ENCODE measurements at places on chromosomes 1 and 21.

DNA sequence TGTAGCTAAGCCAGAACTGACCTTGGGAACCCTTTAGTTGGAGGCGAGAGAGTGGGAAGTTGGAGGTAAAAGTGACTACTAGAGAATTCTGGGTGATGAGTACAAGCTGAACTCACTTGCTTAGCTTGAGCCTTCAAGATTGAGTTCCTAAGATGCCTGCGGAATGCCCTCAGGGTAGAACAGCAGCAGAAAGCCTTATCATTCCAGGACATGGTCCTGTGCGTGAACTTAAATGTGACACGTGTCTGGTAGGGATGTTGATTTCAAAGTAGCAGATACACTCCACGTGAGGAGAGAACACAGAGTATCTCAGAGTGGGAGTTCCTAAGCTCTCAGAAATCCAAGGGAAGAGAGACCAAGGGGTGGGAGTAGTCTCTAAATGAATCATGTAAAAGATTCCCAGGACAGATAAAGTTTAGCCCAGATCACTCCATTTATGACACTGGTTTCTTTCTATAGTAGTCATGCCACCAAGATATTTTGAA lies 60.1 kb downstream of the KCNK1 start:
- DNase-seq = no peak

- no peak for DNase-seq
These were observed 7.5 kb downstream of the GSTM3 start for GRCh38 chr1:109733236-109733870.

- no peak for DNase-seq
These were observed 28.5 kb downstream of the SKI start for GRCh38 chr1:2256435-2257244.

DNA sequence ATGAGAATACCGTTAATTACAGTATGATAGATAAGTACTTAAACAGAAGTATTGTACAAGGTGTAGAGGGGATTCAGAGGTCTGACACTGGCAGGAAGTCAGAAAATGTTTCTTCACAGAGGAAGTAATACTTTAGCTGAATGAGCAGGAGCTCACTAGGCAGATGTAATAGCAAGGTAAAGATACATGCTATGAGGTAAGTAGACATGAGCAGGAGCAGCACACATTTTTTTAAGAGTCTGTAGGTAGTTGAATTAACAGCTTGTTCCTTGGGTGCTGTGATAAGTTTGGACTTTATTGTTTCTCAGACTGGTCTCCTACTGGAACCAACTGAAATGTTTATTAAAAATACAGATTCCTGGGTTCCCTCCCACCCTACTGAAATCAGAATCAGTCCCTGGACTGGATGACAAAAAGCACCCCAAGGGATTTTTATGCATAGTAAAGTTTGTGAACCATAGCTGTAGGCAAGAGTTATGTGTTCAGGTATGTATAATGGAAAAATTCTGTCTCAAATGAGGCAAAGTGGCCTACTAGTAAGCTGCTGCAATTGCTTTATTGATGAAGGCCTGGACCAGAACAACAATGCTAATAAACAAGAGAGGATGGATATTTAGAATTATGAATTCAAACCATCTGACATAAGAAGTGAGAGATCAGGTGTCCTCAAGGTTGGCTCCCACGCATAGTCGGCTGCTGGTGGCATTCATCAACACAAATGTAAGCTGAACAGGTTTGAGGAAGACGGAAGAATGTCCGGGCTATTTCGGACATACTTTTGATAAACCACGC lies 902 bp downstream of the AP4B1 start:
- no peak for DNase-seq
